ENCODE measurements at places on chromosomes 5 and 9.

DNA sequence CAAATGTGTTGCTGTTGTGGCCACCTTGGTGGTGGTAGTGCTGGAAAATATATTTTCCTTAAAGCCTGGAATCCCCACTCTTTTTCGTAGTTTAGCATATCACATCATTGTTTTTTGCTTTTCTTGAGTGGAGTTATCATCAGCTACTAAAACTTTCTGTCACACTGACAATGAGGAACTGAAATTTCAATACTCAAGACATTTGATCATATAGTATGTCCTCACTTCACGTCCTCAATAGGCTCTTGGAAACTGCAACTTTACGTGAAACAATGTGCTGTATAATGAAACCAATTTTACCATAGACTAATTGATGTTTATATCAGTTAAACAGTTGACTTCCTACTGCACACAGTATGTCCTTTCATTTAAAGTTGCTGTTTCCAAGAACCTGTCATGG lies 265.8 kb downstream of the ADGRV1 start:
- no peak for DNase-seq

DNA sequence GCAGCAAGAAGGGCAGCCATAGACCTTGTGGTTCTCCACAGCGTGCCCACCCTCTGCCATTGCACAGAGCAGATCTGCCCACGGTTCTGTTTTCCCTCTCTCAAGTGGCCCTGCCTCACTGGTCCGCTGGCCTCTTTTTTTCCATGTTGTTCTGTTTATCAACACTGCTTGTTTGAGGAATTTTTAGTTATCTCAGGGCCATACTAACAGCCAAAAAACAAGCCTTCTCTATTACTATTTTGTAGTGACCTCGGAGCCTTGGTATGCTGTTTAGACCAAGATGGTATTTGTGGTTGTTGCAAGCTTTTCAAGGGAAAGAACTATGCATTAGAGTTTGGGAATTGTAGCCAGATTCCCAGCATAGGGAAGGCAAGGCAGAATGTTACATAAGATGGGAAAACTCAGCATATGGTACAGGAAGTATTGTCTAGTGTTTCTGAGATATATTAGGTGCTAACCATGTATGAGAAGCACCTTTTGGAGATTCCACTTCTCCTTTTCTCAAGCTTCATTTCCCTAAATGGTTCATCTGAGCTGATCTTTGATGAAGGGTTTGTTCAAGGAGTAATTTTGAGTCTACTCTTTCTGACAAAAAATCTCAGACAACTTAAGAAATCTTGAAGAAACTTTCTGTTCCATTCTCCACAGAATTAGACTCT lies 54.3 kb downstream of the NUP214 start:
- DNase-seq: no peak

- no peak for DNase-seq
These were observed 15.1 kb upstream of the TRIM36 start for GRCh38 chr5:115184770-115185169.

- no peak for DNase-seq
These were observed 60.3 kb upstream of the PJA2 start for GRCh38 chr5:109469896-109470662.

DNA sequence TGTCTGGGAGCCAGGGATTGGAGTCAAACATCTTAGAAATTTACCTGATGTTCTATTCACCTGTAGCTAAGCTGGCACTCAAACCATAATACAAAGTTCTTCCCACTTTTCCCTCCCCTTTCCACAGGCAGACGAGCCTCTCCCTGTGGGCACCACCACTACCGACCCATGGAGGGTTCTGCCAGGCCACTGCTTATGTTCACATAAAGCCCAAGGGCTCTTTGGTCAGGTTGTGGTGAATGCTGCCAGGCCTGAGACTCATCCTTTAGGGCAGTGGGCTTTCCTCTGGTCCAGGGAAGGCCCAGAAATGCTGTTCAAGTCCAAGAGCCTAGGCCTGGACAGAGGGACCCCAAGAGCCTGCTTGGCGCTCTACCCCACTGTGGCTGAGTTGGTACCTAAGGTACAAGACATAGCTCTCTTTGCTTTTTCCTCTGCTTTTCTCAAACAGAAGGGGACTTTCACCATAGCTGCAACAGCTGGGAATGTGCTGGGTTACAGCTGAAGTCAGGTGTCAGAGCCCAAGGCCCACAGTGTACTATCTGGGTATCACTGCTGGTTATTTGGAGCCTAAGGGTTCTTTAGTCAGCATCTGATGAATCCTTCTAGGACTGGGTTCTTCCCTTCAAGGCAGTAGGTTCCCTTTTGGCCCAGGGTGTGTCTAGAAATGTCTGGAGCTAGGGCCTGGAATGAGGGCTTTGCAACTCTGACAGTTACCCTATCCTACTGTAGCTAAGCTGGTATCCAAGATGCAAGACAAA lies 620.1 kb downstream of the TLE1 start:
- DNase-seq: no peak

Measured in T-helper 22 cell (primary cell).